Neural crest cell (in vitro differentiated cells): ENCODE measurements at places on chromosomes 7 and 10. TPM values are rescaled to one million over a fixed set of nuclear protein-coding genes. Genes with fewer than 3 reads are reported as not detected.

GRCh38 chr10:7818295-7819120 lies at the start of gene TAF3:
Gene TAF3 (plus strand): TSS chr10:7818505. CDS start chr10:7818710, 205 bp downstream.
- DNase-seq = peak; percentile 86

DNA sequence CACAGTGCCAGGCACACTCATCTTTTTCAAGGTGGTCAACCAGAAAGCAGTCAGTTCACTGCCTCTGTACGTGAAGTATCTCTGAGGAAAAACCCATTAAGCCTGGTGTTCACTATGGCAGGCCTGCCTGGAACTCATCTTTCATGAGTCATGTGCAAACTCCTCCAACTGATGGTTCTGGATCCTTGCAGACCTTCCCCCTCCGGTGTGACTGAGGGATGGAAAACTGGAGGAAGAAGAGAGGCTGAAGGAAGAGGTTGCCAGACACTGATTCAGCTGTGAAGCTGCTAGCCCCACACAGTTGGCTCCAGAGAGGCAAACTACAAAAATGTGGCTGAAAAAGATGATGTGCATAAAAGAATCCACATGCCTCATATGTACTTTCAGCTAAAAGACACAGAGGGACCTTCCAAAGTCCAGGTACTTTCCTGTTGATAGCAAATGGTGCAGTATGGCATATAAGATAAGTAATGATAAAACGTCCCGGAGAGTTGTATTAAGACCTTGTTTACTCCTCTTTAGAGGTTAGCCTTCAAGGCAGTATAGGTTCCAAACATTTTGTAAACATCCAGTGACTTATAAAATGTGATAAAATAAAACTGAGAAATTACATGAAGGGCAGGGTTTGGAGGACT lies 2.7 kb downstream of the CYP3A5 start:
- DNase-seq = no peak

- DNase-seq = no peak
Measured at GRCh38 chr10:76139431-76139830, 708.0 kb downstream of the LRMDA start.

The NCF1 gene
- total RNA-seq = not detected in 2 replicates

The TLX1 gene
- 0.16 and 0.33 TPM in 2 replicates for total RNA-seq

GRCh38 chr10:76645341-76645740 lies 992.3 kb downstream of the KCNMA1 start:
- DNase-seq = no peak

The TMEM213 gene
- total RNA-seq = not detected in 2 replicates

The PALD1 gene
- 14.1 and 14.3 TPM in 2 replicates for total RNA-seq

The TMEM229A gene
- 10.3 and 10.9 TPM in 2 replicates for total RNA-seq

GRCh38 chr10:132549371-132549770 lies 11.8 kb downstream of the INPP5A start:
- DNase-seq = no peak

The AGMO gene
- total RNA-seq = 0.51 and 1.0 TPM in 2 replicates

GRCh38 chr7:146443102-146443501 lies 326.5 kb downstream of the CNTNAP2 start:
- DNase-seq = no peak

The SPAG6 gene
- total RNA-seq = 1.5 and 1.6 TPM in 2 replicates

The OR2A42 gene
- 0.14 TPM in 1 of 2 replicates, not detected in the other for total RNA-seq

DNA sequence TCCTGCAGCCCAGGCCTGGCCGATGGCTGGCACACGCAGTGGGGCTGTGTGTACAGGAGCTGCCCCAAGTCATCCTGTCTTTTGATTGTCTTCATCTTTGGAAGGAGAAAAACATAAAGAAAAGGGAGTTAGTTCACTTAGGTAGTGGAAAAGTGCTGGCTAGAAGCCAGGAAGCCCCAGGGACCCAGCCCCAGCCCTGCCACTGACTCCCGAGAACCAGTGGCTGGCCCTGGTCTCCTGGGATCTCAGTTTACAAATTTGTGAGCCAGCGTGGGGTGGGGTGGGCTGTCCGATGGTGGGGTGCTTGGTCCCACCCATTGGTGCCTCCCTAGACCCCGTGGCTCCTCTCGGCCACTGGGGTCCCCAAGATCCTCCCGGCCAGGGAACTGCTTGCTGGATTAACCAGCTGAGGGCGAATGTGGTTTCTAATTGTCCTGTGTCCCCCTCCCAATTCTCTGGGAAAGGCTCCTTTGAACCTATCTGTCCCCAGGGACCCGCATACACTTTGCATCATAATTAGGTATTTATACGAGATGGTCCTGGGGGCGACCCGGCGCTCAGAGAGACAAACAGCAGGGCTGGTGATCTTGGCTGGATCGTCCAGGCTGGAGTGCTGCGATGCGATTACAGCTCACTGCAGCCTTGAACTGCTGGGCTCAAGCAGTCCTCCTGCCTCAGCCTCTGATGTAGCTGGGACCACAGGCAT lies 16.3 kb upstream of the CHST12 start:
- no peak for DNase-seq

- DNase-seq = peak; percentile 89
Measured at GRCh38 chr7:156949541-156950380, at the start of gene NOM1. Gene NOM1 (plus strand): TSS chr7:156949712. CDS start chr7:156949738, 26 bp downstream.

The UPP1 gene
- 18.9 and 23.1 TPM in 2 replicates for total RNA-seq

The PPP1R3A gene
- not detected in 2 replicates for total RNA-seq

- no peak for DNase-seq
Measured at GRCh38 chr10:29317423-29318021, 28.7 kb downstream of the LYZL1 start.

The DNAJB12 gene
- 32.4 and 36.5 TPM in 2 replicates for total RNA-seq

DNA sequence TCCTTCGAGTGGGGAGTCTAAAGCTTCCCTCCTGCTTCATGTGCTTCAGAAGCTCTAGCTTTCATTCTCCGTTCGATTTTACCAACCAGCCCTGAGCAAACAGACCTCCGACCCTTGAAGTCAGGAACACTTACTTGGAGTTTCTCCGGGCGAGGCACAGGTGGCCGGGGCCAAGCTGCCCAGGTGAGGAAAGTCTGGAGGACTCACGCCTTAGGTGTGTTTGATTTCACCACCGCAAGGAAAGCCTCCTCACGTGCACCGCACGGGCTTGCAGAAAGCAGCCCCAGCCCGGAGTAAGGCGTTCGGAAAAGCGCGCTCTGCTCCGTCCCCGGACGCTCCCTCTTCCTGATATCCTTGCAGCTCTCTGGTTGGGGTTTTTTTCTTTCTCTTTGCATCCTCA lies 30.1 kb upstream of the CNPY1 start:
- DNase-seq = no peak

The CHN2 gene
- 15.4 and 15.9 TPM in 2 replicates for total RNA-seq

GRCh38 chr10:71213127-71213621 lies 804 bp downstream of the UNC5B start:
- no peak for DNase-seq

The ETV1 gene
- 89.4 and 104 TPM in 2 replicates for total RNA-seq

The HMX3 gene
- total RNA-seq = not detected in 2 replicates

DNA sequence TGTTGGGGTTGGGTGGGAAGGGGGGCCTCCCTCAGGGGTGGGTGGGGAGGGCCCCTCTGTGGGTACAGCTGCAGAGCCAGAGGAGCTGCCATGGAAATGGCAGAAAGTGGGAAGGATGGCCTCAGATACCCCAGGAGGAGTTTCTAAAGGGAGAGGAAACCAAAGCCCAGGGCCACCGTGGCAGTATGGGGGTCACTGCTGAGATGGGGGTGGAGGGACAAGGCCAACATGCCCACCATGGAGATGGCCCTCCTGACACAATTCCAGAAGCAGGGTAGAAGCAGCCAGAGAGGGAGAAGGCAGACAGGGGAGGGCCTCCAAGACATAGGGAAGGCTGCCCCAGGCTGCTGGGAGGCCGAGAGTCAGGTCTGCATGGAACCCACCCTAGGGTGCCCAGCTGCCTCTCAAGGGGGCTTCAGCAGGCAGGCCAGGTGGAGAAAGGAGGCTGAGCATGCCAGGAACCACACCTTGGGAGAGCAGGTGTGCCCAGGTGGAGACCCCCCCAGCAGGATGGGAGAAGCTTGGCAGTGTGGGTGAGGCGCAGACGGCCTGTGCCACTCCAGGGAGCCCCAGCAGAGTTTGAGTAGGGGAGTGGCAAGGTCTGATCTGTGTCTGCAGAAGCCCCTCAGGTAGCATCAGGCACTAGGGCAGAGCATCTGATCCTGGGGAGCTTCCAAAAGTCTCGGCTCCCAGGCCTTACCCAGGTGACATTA lies 146.8 kb downstream of the ARHGAP22 start:
- no peak for DNase-seq

DNA sequence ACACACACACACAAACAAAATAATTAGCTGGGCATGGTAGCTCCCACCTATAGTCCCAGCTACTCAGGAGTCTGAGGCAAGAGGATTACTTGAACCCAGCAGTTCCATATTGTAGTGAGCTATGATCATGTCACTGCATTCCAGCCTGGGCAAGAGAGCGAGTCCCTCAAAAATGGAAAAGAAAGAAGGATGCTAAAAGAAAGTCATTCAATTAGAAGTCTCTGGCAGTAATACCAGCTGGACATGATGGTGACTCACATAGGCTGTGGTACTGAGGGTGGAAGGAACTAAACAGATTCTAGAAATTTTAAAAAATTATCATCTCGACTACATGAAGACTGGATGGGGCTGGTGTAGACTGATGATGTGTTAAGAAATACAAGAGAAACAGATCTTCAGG lies 385.3 kb downstream of the ETV1 start:
- no peak for DNase-seq

GRCh38 chr7:158042156-158042880 lies 545.3 kb downstream of the PTPRN2 start:
- DNase-seq = no peak

GRCh38 chr7:99409806-99410205 lies 1.0 kb downstream of the BUD31 start:
- DNase-seq = no peak

GRCh38 chr10:109205929-109206585 lies 717.3 kb downstream of the XPNPEP1 start:
- DNase-seq = no peak
